ENCODE measurements at places on chromosomes 6 and 20.
A peak's percentile ranks its signal among the peaks of the same experiment; 100 is the strongest.

GRCh38 chr20:34638039-34638292, 38.9 kb downstream of the PIGU start:
- DNase-seq, result no peak

GRCh38 chr6:85997206-85997605, 354.5 kb upstream of the SYNCRIP start:
- no peak for DNase-seq

DNA sequence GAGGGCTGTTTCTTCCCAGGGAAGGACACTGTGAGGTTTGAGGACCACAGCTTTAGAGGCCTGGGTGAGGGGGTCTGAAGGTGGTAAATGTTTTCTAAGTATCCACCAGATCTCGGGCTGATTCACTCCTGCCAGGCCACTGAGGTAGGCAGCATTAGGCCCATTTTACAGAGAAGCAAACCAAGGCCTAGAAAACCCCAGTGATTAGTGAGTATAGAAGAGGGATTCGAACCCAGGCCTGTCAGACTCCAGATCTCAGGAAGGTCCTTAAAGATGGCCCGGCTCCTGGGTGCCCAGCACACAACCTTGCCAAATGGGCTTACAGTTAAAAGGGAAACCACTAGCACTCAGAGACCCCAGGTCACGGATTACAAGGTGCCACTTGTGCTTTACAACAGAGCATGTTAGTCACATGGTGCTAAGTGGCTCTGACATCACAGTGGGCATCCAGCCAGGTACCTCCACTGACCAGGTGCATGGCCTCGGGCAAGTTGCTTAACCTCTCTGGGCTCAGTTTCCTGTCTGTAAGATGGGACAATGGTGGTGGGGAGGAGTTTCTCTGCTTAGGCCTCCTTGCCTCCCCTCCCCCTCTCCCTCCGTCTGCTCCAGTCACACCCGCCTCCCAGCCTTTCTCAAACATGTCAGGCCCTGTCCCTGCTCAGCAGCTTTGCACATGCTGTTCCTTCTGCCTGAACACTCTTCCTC, 18.8 kb upstream of the SIRPA start:
- no peak for DNase-seq

DNA sequence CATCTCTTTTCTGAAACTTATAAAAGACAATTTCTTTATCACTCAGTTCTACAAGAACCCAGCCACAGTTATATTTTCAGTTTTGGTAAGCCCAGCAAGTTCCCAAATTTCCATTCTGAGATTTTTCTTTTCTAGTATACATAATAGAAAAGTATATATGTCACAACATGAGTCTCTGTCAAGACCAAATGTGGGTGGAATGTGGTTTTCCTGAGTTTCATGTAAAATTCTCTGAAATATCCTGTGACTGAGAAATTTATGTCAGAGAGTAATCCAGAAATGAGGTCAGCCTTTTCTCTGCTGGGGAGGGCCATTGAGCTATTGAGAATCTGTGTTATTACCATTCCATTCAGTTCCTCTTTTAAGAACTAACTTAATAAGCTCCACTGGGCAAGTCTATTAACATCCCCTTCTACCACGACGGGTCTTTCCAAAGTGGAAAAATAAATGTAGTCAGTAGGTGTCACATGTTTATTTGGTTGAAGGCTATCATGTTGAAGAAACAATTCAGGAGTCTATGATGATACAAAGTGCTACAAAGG, 100.7 kb upstream of the HMGN3 start:
- no peak for DNase-seq

GRCh38 chr20:20010639-20011500, 6.3 kb upstream of the NAA20 start:
- no peak for DNase-seq

- no peak for DNase-seq
Observed at GRCh38 chr6:63321821-63322220, 2.0 kb upstream of the LGSN start.

DNA sequence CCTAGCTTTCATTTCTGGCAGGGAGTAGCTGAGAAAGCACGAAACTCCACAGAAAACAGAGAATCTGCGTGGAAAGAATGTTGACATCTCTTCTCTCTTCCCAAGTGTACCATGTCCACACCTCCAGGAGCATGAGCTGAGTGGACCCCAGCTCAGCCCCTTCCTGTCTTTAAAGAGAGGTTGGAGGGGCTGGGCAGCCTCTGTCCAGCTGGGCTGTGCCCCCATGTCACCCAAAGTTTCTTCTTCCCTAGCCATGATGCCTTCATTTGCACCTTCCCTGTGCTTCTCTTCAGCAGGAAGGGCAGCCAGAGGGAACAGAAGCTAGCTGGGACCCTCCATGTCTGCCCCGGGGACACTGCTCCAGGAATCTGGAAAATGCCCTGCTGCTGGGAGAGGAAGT, 655.0 kb upstream of the DEFB115 start:
- no peak for DNase-seq

DNA sequence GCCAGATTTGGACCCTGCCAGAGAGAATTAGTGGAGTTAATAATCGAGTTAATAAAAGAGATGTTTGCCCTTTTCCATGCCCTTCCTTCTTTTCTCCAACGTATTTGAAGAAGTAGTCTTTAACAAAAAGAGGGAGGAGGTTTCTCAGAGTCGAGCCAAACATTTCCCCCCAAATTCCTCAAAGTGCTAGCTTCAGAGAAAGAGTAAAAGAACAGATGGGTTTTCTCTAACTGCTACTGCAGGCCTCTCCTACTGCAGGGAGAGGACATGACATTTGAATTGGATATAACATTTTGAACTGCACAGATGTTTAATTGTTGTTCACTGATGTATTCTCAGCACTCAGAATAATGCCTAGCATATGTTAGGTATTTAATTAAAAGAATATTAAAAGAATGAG, 25.5 kb downstream of the RWDD2A start:
- DNase-seq, result no peak

DNA sequence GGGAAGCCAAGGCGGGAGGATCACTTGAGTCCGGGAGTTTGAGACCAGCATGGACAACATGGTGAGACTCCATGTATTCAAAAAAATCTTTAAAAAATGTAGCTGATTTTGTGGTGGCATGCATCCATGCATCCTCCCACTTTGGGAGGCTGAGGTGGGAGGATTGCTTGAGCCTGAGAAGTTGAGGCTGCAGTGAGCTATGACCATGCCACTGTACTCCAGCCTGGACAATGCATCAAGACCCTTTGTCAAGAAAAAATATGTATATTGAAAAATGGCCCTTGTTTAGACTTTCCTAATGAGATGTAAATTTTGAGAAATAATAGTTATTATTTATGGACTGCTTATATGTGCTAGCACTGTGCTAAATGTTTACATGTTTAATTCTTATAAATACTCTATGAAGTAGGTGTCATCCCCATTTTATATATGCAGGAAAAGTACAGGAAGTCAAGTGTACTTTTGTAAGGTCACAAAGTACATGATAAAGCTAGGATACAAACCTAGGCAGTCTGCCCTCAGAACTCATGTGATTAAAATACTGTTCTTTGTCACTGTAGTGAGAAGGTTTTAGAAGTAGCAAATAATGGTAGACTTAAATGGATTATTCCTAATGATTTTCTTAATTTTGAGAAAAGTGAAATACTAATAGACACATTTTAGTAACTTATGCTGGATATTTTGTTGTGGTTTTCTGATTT, 58.8 kb downstream of the ITCH start:
- DNase-seq, result no peak

DNA sequence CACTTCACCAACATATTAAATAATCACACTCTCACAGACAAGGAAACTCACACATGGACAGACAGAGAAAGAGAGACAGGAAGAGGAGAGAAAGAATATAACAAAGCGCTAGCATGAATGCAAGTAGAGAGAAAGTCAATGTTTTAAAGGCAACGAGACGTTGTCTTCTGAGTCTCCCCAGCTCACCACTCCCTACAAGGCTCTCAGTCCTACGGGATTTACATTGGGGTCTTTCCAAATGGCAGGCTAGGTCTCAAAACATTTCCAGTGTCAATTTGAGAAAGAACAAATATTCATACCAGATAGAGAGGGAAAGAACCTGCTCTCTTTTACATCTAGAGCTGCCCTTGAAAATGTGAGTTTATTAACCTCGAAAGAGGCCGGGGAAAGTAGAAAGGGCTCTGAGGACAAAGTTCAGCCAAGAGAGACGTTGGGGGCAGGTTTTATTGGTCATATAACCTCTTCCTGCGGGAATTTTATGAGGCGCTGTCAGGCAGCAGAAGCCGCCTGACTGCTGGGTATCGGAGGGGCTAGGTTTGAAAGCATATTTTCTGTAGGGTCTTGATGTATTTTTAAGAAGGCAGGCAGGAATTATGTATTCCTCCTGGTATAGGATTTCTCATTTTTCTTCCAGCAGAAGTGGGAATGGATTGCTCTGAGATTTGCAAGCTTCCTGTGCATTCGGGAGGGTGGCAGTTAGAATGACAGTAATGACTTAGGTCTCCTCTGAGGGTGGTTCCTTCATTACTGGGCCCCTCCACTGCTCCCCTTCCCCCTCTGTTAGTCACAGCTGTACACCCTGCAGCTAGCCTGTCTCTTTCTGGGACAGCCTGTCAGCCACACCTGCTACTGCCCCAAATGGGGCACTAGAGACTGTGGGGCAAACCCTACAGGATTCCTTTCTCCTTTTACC, 34.4 kb upstream of the KIF16B start:
- no peak for DNase-seq

- DNase-seq, result no peak
Observed at GRCh38 chr20:38937978-38938473, 11.8 kb downstream of the FAM83D start.

GRCh38 chr6:106924694-106925523, 49.6 kb downstream of the CD24 start:
- no peak for DNase-seq

DNA sequence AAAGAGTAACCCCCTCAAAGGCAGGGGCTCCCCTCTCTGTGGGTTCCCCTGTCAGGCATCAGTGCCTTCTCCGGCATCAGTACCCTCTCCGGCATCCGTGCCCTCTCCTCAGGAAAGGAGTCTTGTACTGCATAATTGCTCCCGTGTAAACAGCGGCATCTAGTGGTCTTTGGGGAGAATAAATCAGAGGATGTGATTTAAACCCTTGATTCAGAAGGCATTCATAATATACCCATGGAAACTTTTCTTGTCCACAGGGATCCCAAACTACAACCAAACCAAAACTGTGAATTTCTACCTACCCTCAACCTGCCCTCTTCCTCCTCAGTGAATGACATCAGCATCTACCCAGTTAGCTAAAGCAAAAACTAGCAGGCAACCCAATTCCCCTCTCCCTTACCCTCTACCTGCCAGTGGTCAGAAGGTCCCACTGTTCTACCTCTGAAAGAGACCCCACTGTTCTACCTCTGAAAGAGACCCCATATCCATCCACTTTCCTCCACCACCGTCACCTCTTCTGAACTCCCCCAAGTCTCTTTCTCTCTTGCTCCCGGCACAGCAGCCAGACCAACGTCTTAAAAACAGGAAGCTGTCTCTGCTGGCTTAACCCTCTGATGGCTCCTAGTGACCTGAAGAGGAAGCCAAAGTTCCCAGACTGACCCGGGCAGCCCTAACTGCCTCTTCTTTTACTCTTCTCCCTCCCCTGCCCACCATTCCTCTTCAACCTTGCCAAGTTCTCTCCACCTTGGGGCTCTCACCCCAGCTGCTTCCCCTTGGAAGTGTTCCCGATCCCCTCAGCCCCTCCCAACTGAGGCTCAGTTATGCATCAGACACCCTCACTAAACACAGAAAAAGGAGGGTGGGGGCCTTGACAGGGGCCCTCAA, 27.2 kb downstream of the UBE2V1 start:
- peak; percentile 65 for DNase-seq

DNA sequence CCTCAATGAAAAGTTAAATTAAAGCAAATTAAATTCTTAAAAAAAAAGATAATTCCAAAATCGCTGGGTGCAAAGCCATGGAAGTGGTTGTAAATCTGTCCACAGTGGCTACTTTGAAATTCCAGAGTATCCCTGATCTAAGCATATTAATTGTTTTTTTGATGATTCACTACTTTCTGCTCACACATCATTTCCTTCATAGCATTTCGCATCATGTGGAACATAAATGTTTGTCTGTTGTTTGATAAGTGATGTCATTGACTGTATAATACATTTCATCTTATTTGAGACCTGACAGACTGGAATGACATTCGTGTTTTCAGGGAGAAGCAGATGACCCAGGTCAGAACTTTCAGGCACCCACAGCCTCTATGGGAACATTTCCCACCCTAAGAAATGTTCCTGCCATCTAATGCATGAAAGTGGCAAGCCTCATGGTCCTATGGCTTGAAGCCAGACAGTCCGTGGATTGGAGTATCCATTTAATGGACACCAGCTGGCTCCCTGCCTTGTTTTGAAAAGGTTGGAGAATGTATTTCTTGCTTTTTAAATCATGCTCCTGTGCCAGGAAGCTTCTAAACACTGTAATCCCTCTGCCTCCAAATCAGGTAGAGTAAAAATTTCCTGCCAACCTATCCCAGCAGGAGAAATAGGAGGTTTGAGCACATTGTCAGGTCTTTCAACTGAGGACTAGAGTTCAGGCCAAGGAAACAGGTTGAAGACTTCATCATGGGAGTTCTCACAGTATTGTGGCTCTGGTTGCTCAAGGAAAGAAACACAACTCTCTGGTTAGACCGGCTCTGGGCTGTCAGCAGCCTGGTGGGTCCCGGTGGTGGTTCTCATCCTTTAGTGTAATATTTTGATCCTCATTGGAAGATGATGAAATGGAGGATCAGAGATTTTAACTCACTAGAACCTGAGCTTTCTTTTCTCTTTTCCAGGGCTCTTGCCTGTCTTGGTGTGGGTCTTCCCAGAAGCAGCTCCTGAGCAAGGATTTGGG, 157.9 kb downstream of the SLC24A3 start:
- DNase-seq, result no peak
